ENCODE measurements at places on chromosomes 2 and 18.

GRCh38 chr18:2518473-2518872 is 52.8 kb downstream of the METTL4 start:
- DNase-seq = no peak

- no peak for DNase-seq
Measured at GRCh38 chr18:5979176-5979888, 84.0 kb upstream of the TMEM200C start.

DNA sequence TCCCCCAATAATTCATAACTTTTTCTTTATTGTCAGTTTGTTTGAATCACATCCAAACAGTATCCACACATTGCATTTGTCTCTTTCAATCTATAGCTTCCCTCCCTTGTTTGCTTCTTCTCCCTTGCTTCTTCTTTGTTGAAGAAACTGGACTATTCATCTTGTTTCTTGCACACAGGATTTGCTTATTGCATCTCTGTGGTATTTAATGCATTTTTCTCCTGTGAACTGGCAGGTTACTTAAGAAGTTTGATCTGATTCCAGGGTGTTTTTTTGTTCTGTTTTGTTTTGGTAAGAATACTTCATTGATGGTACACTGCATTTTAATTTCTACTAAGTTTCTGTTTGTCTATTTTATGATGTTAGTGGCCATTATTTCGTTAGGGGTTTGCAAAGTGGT is 166.8 kb downstream of the CAMKMT start:
- no peak for DNase-seq

DNA sequence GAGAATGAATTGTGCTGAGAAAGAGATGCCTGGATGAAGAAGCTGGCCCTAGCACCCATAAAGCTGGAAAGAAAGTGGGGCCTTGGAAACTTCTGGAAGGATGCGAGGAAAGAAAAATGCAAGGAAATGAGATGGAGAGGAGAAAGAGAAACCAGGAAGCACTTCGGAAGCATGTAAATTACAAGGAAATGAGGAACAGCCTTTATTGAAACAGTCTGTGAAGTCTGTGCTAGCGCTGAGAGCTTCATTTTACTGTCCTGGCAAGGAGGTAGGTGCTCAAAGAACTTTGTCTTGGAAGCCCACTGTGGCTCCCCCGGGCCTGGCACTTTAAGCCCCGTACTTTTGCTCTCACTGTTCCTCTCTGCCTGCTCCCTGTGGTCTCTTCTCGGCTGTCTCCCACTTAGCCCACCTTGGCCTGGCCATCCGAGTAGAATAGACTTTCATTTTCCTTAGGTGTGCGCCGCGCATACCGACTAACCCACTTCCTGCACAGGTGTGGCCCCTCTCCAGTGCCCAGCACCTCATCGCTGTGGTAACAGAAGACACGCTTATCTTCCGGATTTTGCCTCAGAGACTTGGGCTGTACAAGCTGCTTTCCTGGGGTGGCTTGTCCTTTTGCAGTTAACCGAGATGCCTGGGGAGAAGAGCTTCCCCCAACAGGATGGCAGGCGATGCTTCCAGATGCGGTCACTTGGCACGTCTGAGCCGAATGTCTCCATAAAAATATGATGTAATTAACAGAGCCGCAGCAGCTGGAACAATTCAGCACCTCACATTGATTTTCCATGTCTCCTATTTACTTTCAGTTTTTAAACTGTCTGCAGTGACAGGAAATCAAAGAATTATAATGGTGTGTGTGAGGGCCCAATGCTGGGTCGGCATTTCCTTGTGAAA is 199.6 kb downstream of the HRH4 start:
- no peak for DNase-seq

DNA sequence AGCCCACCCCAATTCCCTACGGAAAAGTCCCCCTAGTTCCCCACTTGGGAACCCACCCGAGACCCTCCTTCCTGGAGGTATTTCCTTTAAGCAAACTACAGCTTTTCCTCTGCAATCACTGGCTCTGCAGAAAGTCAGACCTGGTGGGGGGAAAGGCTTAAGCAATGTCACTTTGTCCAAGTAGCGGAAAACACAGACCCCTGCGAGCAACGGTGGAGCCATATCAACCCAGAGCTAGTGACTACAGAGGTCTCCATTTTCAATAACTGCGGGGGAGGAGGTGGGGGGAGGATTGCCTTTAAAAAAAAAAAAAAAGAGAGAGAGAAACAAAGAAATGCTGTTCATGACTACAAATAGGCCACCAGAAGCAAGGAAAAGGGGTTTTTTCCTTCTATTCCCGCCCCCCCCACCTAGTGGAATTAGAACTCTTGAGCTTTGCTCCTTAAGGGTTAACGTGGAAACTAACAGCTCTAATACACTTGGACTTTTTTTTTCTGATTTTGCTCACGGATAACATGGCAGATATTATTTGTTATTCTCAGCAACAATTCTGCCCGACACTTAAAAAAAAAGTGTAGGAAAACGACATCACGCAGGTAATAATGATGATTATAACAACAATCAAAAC is 1.1 kb upstream of the FRZB start:
- DNase-seq = no peak
